ENCODE measurements at places on chromosomes 3 and 15.

DNA sequence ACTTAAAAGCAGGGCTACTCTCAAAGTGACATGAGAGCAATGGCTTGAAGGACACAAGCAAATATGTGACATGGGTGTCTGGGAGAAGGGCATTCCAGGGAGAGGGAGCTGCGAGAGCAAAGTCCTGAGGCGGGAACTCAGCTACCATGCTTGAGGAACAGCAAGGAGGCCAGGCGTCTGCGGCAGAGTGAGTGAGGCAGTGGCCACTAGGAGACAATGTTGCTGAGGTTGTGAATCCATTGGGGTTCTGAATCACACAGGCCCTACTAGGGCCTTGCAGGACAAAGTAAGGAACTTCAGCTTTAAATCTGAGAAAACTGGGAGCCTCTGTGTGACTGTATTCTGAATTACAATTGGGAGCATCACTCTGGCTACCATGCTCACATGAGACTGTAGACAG is 94.1 kb upstream of the PRICKLE2 start:
- no peak for DNase-seq

DNA sequence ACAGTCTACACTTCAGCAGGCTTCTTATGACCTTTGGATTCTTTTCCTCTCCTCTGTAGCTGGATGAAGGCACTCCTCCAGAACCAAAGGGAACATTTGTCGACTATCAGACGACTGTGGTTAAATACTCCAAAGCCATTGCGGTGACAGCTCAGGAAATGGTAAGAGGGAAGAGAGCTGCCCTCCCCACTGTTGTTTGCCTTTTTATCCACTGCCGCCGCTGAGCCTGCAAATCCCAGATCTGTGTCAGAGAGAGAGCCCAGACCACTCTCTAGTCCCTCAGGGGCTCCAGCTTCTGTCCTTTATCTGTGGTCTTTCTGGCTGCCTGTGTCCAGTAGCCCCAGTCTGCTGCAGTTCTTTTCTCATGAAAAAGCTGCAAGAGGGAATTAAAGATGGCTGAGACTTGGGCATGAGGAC is 261.5 kb upstream of the TPM1 start:
- DNase-seq, result no peak

GRCh38 chr3:23913873-23914743 is 2.7 kb downstream of the NKIRAS1 start:
- DNase-seq, result no peak

DNA sequence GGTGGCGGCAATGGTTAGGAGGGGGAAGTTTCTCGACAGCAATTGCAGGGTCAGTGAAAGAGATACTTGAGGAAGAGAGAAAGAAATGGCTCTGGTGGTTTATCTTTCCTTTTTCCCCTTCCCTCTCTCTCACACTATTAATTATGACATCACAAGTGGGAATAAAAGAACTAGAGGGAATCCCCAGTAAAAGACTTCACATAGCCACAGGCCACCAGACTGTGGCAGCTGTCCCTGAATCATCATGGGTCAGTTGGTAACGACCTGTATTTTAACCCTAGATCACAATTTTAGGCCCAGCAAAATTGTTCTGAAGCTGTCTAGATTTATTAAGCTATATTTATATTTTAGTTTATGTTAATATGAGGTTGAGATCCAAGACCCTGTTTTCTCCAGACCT is 40.3 kb downstream of the MBNL1 start:
- no peak for DNase-seq

- DNase-seq, result no peak
Measured at GRCh38 chr3:140922634-140923033, 19.0 kb upstream of the SLC25A36 start.

GRCh38 chr3:52384019-52384761 is 60.7 kb downstream of the SEMA3G start:
- no peak for DNase-seq

- DNase-seq, result no peak
Measured at GRCh38 chr3:8604988-8605387, 39.6 kb downstream of the SSUH2 start.

All from NCI-H1092 (cell line).